Smooth muscle cell of the brain vasculature (primary cell): ENCODE measurements at places on chromosomes 1 and 21.

DNA sequence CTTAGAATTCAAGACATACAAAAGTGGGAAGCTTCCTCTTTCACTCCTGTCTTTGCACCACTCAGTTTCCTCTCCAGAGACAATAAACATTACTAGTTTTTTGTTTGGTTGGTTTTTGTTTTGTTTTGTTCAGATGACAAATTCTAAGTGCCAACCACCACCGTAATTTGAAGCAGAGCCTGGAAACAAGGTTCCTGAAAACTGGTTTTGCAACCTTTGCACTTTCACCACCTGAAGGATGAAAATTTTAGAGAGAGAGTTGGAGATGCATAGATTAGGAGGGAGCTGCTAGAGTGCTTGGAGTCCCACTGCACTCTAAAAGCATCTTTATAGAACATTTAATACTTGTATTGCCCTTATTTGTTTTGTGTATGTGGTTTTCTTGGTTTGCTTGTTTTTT is 20.2 kb upstream of the MGST3 start:
- DNase-seq: no peak

DNA sequence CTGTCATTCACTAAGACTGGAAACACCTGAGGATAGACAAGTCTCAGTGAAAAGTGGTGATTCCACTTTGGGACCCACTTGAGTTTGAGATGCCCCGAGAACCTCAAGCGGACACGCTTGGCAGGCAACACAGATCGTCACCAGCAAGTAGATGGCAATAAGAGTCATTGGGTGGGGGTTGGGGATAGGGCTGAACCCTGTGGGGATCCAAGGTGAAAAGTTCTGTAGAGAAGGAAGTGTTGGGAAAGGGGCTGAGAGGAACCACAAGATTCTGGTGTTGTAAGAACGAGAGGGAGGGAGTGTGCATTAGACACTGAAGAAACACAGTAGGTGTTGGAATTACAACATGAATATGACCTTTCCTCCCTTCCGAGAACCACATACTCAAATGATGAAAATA is 45.4 kb upstream of the TDRD10 start:
- no peak for DNase-seq

- DNase-seq: no peak
These were observed 88.6 kb upstream of the HNRNPU start for GRCh38 chr1:244952940-244953339.

- DNase-seq: no peak
These were observed 61.3 kb upstream of the PLD5 start for GRCh38 chr1:242585616-242586359.

DNA sequence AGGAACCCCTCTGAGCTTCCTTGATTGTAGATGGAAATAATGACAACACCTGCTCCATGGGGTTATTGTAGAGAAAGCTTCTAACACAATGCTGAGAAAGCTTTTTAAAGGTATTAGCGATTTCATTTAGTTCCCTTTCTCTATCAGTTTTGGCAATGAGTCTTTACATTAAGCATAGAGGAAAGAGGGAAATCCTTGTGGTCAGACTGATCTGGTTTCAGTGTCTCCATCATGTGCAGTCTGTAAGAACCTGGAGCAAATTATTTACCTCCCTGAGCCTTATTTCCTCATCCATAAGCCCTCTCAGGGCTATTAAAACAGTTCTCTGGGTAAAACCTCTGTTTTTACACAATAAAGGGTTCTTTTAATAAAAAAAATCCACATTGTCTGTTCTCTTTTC is 87.5 kb downstream of the FGGY start:
- no peak for DNase-seq

- DNase-seq: no peak
These were observed 16.6 kb downstream of the DDAH1 start for GRCh38 chr1:85448358-85448757.

DNA sequence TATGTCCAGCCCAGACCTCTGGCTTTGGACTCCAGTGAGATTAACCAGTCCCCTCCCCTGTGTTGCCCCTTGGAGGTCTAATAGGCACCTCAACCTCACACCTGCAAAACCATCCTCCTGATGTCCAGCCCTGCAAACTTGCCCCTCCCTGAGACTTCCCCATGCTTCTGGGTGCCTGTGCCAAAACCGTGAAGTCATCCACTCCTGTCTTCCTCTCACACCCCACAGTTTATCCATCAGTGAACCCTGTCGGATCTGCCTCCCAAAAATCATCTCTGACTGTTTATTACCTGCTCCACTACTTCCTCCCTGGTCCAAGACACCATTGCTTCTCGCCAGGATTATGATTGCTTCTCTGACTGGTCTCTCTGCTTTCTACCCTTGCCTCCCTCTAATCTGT is 31.7 kb upstream of the PADI1 start:
- no peak for DNase-seq

GRCh38 chr1:209787551-209787950 is 3.2 kb upstream of the C1orf74 start:
- no peak for DNase-seq
